ENCODE measurements at places on chromosomes 12 and 14.

DNA sequence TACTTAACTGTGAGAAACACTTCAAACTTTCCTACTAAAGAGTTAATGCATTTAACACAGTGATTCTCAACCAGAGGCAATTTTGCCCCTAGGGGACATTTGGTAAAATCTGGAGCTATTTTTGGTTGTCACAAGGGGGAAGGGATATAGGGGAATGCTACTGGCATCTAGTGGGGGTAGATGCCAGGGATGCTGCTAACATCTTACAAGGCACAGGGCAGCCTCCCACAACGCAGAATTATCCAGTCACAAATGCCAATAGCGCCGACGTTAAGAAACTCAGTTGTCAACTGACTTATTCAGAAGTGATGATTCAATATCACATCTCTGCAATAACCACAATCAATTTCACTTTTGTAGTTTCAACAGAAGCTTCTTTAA is 2.0 kb downstream of the EEA1 start:
- DNase-seq = peak; percentile 4

GRCh38 chr12:22828066-22828465 is 203.1 kb downstream of the ETNK1 start:
- DNase-seq = no peak

GRCh38 chr12:79858518-79858917 is 76.4 kb downstream of the PPP1R12A start:
- no peak for DNase-seq

- DNase-seq = no peak
Measured at GRCh38 chr12:20188930-20189653, 179.2 kb upstream of the PDE3A start.

Data from stimulated activated CD8-positive, alpha-beta memory T cell treated with anti-CD3 and anti-CD28 coated beads, Interleukin-12 subunit alpha, Interleukin-12 subunit beta, amount 100 ng/mL, for 4 hours (primary cell).